ENCODE measurements at places on chromosomes 7 and 10.

DNA sequence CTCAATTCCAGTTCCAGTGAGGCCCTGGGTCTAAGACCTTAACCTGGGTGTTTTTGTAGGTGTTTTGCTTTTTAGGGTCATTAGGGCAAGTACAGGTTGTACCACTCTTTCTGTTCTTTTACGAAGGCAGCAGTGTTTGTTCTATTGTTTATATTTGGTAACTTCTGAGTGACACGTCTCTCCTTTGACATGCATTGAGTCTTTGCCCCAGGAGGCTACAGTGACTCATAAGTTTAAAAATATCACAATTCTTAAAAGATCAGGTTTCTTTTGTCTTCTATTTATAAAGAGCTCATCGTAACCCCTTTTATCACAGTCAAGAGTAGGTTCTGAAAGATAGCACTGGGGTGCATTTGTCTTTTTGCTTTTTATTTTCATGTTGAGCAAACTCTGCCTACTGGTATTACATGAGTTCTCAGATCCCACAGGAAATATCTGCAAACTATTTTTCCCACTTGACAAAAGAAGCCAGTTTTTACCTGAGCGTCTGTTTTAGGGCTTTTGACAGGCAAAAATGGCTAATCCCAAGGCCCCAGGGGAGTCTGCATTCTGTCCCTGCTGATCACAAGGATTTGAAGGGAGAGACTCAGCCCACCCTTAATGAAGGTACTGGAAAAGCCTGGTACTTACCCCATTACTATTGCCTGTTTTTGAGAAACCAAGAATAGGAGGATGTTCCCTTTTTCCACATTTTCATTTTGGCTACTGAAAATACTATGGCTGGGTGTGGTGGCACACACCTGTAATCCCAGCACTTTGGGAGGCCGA lies 7.9 kb downstream of the NUDT13 start:
- no peak for DNase-seq

GRCh38 chr7:7766671-7767070 lies 48.3 kb upstream of the RPA3 start:
- no peak for DNase-seq

- no peak for DNase-seq
Observed at GRCh38 chr7:131455546-131455945, 100.9 kb downstream of the PODXL start.

DNA sequence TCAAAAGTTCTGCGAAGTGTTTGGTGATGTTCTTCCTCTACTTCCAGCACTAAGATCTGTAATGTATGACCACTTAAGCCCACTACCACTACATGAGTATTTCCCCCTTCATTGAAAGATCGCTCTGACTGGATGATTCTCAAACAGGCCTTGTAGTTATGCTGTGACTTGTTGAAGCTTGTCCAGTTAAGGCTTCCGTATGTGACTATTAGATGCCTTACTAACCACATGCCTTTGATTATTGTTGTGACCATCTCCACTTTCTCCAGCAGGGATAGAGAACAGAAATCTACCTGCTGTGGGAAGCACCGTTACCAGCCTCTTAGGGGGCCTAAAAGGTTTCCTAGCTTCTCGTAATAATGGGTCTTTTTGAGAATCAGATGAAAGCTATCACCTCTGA lies 81.1 kb downstream of the NOC3L start:
- DNase-seq = no peak

DNA sequence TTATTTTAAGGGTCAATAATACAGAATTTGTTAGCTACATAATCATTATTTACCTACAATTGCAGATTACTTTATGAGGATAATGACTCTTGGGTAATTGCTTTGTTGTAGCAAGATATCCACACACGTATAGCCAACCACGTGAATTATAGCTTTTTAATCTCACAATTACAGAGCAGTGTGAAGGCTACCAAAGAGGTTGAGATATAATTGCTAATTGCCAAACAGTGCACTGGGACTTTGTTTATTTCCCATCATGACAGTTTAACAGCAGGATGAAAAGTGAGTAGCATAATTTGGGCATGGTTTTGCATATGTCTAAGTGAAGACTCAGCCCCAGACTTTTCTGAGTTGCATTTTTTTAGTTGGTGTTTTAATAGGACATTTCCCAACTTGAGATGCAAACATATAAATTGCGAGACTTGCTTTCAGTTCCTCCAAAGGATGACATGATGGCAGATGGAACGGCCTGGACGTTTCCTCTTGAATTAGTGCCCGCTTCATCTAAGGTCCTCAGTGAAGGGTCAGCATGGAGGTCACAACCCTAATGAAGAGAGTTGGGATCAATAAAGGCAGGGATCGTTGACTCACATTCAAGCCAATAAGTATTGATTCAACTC lies 180.7 kb upstream of the GPR26 start:
- no peak for DNase-seq

DNA sequence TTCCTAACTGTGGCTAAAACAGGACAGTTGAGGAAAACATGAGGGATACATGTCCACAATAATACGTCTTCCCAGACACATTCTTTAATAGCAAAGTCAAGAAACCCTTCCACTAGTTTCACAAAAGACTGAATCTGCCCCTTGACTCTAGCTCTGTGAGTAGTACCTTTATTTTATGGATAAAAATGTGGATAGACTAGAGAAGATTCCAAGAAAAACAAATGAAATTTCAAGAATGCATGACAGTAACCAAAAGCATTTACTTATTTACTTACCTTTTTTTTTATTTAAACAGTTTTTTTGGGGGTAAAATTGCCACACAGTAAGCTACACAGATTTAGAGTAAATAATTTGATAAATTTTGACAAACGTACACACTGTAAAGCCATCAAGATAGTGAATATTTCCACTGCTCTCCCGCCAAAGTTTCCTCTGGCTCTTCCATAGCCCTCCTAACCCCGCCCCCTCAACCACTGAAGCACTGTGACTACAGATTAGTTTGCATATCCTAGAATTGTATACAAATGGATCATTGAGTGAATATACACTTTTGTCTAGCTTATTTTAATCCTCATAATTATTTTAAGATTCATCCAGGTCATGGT lies 420.4 kb upstream of the ZMIZ1 start:
- no peak for DNase-seq

DNA sequence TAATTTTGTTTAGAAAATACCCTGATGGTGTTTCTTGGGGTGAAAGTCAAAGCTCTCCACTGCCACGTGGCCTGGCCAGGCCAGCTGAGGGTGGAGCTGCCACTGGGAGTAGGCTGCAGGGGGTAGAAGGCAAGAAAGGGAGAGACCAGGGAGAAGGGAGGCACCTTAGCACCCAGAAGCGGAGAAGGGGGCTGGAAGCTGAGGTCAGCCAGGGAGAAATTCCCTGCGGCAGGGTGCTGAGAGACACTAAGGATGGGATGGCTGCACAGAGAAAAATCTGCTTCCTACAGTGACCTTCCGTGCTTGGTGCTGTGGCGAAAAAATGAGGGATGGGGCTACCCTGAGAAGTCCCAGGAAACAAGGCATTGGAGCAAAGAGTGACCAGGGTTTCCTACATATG lies 143.7 kb downstream of the SLIT1 start:
- no peak for DNase-seq

DNA sequence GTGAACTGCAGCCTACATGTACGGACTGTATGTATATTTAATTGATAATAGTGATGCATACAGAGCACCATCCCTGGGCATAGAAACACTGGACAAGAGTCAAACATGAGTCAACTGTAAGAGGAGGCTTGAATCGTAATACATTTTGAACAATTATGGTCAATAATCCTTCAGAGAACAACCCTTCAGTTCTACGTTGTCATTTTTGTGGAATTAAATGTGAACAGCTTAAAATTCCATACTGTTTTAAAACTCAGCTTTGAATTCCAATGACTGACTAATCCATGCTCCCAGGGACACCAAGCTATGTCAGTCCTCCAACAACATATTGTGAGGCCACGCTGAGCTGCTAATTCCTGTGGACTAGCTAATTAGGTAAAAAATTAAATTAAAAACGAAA lies 41.5 kb upstream of the KMT2E start:
- DNase-seq = no peak

GRCh38 chr10:71358277-71358676 lies 38.4 kb upstream of the CDH23 start:
- no peak for DNase-seq

- no peak for DNase-seq
Observed at GRCh38 chr10:74934100-74934812, 107.9 kb downstream of the KAT6B start.

DNA sequence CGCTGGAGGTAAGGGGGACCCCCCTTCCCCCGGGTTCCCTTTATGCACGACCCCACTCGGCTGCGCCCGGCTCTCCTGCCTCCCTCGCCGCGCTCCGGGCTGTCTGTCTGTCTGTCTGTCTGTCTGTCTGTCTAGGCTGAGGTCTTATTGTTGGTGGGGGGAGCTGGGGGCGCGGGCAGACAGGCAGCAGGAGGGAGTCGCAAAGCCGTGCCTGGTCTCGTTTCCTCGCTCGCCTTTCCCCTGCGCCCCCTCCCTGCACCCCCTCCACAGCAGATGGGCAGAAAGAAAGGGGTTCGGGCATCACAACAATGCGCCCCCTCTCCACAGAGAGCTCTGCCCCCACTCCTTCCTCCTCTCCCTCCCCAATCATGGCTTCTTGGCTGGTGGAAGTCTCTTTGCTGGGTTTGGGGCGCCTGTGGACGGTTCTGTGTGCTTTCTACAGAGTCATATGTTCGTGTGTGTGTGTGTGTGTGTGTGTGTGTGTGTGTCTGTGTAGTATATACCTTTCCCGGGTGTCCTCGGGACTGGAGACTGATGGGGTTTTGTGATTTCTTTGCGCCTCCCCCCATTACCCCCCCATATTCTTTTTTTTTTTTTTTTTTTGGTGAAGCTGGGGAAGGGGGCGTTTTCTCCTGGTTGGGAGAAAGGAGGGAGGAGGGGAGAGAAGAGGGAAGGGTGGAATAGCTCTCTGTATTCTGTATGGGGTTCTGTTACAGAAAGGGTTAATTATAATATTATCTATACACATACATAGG lies 1.9 kb downstream of the AUTS2 start:
- DNase-seq = no peak

All from activated CD4-positive, alpha-beta T cell treated with anti-CD3 and anti-CD28 coated beads, Interleukin-2, amount 50 U/mL, for 16 hours (primary cell).